ENCODE measurements at places on chromosomes 16 and 17.

- DNase-seq: no peak
Measured at GRCh38 chr16:57179215-57179828, 6.5 kb downstream of the PSME3IP1 start.

DNA sequence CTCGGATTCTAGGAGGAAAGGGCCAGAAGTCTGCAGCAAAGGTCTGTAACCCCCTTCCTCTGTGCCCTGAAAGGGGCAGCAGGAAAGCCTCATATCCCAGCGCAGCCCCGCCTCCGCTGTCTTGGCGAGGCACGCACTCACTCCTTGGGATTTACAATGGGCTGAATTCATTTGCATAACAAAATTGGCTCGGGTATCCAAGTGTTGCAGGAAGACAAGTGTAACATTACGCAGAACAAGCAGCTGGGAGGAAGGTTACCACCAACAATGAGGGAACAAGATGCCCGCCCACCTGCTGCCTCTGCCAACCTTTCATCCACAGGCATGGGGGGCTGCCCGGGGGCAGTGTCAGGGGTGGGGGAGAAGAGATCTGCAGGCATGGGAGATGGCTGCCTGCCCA is 130.4 kb downstream of the MRM1 start:
- no peak for DNase-seq

- no peak for DNase-seq
Measured at GRCh38 chr16:86968866-86969265, 348.3 kb downstream of the C16orf95 start.

- no peak for DNase-seq
Measured at GRCh38 chr17:49497148-49498028, 2.3 kb downstream of the NGFR start.

- no peak for DNase-seq
Measured at GRCh38 chr17:559551-560431, 154.8 kb downstream of the VPS53 start.

GRCh38 chr17:60729854-60730253 is 52.2 kb downstream of the BCAS3 start:
- DNase-seq: no peak

GRCh38 chr16:11423315-11424117 is 78.3 kb downstream of the RMI2 start:
- DNase-seq: no peak

- DNase-seq: no peak
Measured at GRCh38 chr17:34578656-34579016, 746 bp upstream of the TMEM132E start.

DNA sequence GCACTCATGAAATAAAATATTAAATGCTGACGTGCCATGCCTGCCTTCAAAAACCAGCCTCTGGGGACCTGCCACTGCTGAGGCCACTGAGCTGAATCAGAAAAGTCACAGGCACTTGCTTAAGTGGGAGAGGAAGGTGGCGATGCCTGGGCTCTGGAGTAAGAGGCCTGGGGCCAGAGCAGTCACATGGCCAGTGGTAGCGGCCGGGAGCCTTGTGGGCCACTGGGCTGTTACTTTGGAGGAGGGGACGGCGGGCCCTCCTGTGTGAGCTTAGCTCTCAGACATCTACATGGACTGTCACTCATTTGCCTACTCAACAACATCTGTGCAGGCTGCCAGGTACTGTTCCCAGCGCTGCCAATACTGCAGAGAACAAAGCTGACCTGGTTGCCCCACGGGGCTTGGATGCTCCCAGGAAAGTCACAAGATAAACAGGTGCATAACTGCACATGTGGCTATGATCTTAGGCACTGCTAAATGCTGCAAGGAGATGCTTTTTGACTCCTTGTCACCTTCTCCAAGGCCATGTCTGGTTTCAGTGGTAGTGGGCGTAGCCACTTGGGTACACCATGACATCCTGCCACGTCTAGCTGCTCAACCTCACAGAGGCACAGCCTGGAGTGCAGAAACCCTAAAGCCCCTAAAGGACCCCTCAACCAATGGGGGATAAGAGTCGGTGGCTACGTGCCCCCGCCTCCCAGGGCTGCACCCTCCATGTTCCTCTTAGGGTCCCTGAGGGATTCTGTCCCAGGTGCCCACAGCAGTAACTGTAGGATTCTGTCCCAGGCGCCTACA is 11.6 kb downstream of the COTL1 start:
- DNase-seq: no peak

DNA sequence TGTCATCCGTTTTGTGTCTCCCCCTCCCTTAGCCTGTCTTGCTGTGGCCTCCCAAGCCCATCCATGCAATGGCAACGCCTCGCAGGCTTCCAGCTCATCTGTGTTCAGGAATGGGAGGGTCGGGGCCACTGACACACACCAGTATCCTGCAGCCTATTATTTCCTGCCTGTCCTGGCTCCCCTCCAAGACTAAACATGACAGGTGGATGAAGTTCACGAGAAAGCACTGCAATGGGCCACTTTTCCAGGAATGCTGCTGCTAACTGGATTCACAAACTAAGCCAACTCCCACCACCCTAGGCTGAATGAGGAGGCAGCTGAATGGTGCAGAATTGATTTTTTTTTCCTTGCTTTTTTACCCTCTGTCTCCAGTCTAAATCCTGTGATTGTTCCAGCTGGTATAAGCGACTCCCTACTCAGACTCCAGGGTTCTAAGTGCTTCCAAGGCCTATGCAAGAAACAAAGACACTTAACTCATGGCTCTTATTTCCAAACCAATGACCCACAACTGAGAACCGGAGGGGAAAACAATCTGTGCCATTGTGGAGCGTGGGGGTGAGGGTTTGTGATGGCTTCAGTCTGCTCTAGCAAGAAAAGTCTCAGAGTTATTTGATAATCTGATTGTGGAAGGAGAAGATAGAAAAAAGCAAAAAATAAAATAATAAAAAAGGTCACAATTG is 23.3 kb downstream of the TMEM100 start:
- DNase-seq: no peak
